ENCODE measurements at places on chromosomes 16 and 17. TPM values are rescaled to one million over a fixed set of nuclear protein-coding genes. Genes with fewer than 3 reads are reported as not detected.

DNA sequence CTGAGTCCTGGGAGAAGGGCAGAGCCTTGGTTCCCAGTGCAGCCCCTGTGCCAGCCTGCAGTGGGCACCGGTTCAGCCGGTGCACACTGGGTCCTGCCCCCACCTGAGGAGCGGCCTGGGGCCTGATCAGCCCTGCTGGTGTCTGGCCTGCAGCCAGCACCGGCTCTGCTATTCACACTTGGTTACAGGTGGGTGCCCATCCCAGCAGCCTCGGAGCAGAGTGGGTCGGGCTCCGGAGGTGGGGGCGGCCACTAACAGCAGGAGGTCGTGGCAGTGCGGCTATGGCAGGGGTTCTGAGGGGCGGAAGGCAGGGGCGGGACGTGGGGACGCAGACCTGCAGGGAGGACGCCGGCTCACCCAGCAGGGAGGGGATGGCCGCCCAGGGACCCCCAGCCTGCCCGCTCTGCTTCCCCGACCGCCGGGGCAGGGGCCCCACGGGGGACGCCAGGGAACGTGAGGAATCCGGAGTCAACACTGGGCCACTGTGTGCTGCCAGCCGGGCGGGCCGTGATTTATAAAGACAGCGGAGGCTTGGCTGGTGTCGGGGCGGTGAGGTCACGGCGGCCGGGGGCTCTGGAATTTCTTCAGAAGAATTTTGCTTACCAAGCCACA is 20.3 kb downstream of the METRNL start:
- DNase-seq = peak; percentile 66
- peaks cover 14% of the 10 kb centered on the region for H3K27me3 ChIP-seq
- peaks cover 47% of the 10 kb centered on the region for H3K4me1 ChIP-seq
- H3K27ac ChIP-seq = no peak overlapping the region
- H3K4me3 ChIP-seq = no peak overlapping the region

Gene ASGR1
- not detected for total RNA-seq

Gene FAM20A
- 13.8 TPM for total RNA-seq

DNA sequence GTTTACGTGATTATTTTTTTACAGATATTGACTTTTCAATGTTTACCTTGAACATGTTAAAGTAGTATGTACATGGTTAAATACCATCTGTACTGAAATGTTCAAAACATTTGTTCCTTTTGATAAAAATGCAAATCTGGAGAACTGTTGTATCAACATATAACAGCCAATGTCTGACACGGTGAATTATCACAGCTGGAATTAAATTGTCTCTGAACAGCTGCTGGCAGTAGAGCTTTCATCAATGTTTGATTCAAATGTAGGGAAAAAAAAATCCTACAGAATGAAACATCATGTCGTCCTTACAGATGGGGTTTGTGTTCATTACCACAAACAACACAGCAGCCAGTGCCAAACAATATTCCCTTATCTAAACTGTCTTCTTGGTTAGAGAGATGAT is 79.9 kb downstream of the TOX3 start:
- no peaks in the 10 kb centered on the region for H3K36me3 ChIP-seq
- H3K27me3 ChIP-seq = no peaks in the 10 kb centered on the region
- no peak for DNase-seq
- no peak overlapping the region for H3K4me3 ChIP-seq

Gene TRPV3
- total RNA-seq = under 0.01 TPM

Gene HP
- not detected for total RNA-seq

GRCh38 chr16:35195864-35196216 is 1736.4 kb downstream of the TP53TG3F start:
- no peak overlapping the region for H3K27ac ChIP-seq
- H3K36me3 ChIP-seq = no peaks in the 10 kb centered on the region
- H3K4me3 ChIP-seq = no peak overlapping the region
- no peaks in the 10 kb centered on the region for H3K27me3 ChIP-seq
- no peak for DNase-seq
- no peaks in the 10 kb centered on the region for H3K4me1 ChIP-seq

Gene GRIN2C
- not detected for total RNA-seq

Measured in stomach (tissue), 19 donors.